G401 (cell line): ENCODE measurements at places on chromosomes 4 and X.

DNA sequence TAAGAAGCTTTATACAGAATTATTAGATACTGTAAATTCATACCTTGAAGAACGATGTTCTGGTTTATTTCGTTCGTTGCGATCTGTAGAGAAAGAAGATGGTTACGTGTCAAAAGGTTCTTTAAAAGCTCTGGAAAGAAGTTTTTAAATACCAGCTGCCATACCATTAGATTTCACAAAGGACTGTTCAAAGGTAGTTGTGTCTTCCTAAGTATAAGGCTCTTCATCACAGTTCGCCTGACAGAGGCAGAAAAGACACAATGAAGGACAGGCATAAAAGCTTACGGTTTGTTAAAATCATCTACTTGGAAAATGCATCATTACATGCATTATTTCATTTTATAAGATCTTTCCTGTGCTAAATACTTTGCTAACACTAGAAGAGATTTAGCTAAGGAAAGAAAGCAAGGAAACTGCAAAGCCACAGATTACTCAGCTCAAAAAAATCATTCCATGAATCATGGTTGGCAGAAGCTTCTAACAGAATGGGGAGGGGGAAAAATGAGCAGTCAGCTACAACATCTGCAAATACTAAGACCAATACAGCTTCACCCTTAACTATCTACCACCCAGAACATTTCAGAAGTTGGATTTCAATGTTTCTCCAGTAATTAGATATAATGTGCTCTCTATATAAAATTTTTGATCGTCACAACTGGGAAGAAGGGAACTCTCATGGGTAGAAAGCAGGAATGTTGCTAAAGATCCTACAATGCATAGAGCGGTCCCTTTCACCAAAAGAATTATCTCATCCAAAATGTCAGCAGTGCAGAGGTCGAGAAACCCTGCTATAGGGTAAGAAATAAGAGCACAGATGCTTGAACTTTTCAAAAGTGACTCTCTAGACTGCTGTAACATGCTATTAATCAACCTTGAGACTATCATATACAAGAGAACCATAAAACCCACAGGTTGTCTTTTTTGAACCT, 50.7 kb upstream of the PRSS48 start:
- no peak for DNase-seq

GRCh38 chrX:12894074-12895030, 12.1 kb upstream of the TLR8 start:
- peak; percentile 8 for DNase-seq

DNA sequence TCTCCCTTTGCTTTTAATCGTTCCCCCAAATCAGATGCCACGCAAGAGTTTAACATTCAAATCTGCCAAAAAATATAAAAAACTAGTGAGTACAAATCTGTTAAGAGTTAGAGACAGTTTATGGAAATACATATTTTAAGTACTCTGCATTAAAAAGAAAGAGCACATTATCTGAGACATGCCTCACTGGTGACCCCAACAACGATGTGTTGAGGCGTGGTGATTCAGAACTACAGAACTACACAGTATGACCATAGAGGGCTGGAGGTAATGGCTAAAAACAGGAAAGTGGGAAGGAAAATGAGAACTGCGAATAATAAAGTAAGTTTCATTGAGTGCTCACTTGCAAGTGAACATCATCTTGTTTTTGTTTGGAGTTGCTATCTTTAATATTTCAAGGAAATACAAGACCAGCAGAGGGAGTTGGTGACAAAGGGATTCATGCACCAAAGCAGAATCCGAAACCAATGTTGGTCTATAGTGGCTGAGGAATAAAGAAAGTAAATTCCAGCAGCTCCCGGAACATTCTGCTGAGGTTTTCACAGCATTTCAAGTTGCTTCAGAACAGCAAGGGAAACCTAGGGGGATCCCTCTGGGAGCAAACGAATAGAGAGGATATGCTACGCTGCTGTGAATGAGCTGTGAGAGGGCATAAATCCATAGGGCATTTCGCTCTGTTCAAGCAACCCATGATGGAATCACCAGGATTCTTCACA, 92.2 kb downstream of the DCHS2 start:
- DNase-seq: peak; percentile 17

DNA sequence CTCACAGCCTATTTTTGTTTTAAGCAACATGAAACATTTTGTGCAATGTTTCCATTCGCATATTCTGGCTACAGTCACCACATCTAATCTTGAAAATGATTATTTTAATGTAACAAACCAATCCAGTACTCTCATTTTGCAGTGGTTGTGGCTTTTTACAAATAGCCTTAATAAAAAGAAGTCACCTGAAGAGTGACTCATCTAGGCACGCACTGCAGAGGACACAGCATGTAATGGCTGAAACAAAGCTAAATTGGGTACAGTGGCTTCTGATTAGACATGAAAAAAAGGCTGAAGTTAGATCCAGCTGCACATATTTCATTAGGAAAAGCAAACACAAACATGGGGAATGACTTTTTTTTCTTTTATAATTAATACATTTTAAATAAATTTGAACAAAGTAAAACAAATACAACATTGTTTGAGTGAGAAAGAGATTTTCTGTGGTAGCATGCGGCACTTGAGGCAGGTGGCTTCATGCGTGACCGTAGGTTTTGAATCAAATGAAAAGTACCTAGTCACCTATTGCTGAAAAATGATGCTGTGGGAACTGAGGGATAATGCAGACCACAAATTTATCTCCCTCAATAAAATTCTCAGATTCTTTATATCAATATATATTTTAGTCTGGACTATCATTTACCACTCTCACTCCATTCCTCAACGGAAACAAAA, 240.8 kb upstream of the DDX53 start:
- no peak for DNase-seq
